ENCODE measurements at places on chromosomes 5 and 9. TPM values are rescaled to one million over a fixed set of nuclear protein-coding genes. Genes with fewer than 3 reads are reported as not detected.

SPINK6 gene
- 0.52 TPM for total RNA-seq

DNA sequence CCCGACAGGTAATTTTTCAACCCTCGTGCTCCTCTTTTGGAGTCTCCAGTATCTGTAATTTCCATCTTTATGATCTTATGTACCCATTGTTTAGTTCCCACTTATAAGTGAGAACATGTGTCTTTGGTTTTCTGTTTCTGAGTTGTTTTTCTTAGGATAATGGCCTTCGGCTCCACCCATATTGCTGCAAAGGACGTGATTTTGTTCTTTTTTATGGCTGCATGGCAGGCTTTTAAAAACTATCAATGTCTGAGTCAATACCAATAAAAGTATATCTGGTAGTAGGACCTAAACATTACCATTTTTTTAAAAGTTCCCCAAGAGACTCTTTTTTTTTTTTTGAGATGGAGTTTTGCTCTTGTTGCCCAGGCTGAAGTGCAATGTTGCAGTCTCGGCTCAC, 3.9 kb upstream of the SLC26A2 start:
- no peak for DNase-seq

DNA sequence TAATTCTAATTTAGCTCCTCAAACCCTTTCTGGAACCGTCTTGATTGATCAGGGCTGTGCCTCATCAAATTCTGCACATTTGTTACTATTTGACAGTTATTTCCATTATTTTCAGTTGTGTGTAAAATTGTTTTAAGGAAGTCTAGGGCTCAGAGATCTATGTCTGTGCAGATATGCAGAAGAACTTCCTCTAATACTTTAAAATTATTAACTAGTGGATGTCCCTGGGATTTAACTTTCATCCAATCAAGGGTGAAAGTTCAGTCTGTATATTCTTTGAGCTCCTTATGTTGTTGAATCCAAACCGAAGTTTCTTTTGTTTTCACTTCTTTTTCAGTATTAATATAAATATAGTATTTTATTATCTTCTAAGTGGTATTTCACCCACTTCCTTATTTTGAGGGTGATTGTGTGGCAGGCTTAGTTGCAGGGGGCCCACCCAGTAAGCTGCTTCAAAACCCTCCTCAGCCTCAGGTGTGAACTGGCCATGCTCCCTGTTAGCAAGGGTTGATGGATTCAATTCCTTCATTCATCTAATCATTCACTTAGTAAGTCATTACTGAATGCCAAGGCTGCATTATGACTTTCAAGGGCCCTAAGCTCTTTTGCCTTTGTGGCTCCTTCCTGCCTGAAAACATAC, 2.1 kb upstream of the CAMLG start:
- DNase-seq = no peak

ZNF618 gene
- 2.9 TPM for total RNA-seq

- DNase-seq = no peak
Measured at GRCh38 chr9:113756476-113757192, 119.5 kb upstream of the ZNF618 start.

DNA sequence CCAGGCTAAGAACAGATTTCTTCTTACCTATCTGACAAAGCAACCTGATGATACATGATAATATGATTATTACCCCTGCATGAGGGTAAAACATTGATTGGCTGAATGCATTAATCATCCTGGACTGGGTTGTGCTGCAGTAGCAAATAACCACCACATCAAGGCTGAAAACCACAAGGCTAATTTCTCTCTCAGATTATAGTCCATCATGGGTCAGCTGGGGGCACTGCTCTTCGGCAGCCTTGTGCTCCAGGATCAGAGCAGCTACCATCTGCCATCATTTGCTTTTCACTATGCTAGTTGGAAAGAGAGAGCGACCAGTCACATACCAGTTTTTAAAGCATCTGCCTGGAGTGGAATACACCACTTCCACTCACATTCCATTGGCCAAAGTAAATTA, 383.5 kb downstream of the RASEF start:
- no peak for DNase-seq

MARVELD2 gene
- total RNA-seq = 9.3 TPM

GRCh38 chr5:160245506-160246086, 16.3 kb downstream of the FABP6 start:
- no peak for DNase-seq

GRCh38 chr9:35771075-35771433, 17.0 kb upstream of the MSMP start:
- DNase-seq = no peak

GRCh38 chr5:32051796-32052195, 122.3 kb downstream of the GOLPH3 start:
- no peak for DNase-seq

RNF208 gene
- total RNA-seq = 0.40 TPM

DNA sequence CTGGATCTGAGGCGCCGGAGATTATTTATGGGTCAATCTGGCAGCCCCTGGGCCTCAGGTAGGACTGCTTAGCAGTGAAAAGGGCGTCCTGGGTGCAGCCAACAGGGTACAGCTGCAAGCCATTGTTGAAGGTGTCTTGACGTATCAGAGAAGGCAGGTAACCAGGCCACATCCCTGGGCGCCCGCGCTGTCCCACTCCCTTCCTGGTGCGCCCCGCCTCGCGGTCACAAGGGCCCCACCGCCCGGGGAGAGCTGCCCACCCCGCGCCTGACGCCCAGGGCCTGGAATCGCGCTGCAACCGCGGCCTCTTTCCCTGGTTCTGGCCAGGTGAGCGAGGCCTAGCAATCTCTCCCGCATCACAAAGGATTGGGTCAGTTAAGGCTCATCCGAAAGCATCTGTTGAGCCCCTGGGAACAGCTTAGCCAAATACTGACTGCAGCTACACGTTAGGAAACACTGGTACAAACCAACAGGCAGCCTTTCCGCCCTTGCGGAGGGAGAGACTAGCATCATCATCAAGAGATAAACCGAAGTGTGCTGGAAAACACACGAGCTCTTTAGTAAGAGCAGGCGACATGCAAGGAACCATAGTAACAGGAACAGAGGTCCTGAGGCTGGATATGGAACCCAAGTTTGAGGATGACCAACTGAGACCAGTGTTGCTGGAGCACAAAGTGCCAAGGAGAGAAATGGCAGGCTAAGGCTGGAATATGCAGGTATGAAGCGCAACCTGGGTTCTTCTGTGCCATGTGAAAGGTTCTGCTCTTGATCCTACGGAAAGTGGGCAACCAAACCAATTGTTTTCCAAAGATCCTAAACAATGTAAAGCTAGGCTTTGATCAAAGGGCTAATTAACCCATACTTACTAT, 3.6 kb downstream of the RPS23 start:
- no peak for DNase-seq

- DNase-seq = no peak
Measured at GRCh38 chr9:120312031-120312430, 267.9 kb downstream of the CDK5RAP2 start.

GRCh38 chr5:31194892-31195555, 1.5 kb downstream of the CDH6 start:
- DNase-seq = no peak

DNA sequence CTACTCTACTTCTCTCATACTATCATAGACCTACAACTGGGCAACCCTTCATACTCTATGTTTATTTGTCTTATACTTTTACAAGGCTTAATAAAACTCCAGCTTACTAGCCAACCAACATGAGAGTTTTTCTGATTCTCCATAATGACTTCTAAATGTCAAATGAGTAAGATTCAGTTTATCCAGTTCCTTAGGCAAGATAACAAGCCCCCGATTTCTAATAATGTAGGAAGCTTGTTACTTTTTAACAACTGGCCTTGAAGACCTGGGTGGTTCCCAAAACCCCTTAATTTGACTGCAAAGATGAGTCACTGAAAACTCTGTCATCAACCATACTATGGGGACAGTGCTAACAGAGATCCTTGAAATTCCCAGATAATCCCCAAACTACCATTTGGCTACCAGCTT, 294.6 kb upstream of the ACTBL2 start:
- DNase-seq = no peak

GRCh38 chr5:74162524-74162923, 478.0 kb downstream of the ENC1 start:
- no peak for DNase-seq

DNA sequence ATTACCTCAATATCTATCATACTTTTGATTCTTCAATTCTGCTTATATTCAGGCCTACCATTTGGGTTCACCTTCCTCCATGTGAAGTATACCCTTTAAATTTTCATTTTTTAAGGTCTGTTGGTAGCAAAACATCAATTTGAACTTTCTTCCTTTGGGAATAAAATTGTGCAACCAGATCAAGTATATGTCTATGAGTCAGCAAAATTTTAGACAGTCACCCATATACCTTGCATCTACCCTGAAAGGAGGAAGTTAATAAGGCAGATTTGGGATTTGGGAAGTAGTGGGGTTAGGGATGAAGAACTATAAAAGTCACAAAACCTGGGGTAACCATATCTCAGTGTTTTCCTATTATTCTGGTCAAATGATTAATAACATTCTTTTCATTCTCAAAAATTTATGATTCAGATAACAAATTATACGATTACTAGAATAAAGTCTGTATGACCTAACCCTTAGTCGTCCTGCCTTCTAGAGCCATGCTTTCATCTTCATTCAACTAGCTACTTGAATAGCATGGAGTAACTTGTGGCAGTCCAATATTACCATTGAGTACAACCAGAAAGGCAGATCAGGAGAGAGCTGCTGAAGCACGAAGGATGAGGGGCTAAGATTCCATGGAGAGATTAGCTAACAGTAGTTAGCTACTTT, 2.8 kb upstream of the IL33 start:
- no peak for DNase-seq

PCDHGA6 gene
- 1.2 TPM for total RNA-seq

DNA sequence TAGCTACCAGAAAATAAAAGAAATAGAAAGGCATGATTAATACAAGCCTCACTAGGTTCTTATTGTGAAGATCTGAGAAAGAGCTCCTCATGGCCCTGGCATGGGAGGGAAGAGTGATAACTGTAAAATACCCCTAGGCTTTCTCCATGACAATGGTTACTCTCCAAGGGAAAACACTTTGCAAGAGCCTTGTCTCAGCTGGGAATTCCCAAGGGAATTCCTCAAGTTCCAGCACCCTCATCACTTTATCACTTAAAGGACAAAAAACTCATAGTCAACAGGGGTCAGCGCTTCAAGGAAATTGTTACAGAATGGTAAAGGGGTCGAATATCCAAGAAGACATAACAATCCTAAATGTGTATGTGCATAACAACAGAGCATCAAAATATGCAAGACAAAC, 21.2 kb downstream of the SYK start:
- no peak for DNase-seq

DNA sequence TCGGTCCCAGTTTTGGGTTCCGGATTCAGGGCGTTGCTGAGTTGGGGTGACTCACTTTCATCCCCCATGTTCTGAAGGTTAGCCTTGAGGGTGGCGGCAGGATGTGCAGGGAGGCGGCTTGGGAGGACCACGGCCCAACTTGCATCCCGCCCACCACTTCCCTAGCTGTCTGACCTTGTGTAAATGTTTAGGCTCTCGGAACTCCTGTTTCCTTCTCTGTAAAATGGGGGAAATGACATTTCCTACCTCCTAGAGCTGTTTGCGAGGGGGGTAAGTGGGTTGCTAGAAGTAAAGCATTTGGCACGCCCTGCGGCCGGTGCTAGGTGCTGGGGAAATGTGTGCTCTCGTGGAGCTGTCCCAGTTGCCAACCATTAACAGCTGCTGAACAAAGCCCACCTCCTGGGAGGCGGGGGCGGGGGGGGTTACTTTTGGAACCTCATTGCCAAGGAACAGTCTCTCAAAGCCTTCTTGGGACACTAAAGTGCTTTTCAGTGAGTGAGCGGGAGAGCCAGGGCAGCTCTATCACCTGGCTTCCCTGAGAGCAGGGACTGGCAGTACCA, 27.5 kb downstream of the PTGES2 start:
- DNase-seq = no peak

- no peak for DNase-seq
Measured at GRCh38 chr9:127557998-127558546, 54.0 kb upstream of the STXBP1 start.

STK32A gene
- 0.32 TPM for total RNA-seq

NOL8 gene
- 38.5 TPM for total RNA-seq

- DNase-seq = no peak
Measured at GRCh38 chr9:124707666-124708065, 63.4 kb downstream of the NR6A1 start.

- no peak for DNase-seq
Measured at GRCh38 chr5:134878403-134878802, 4.2 kb downstream of the TXNDC15 start.

GRCh38 chr5:56402266-56403220, 169.4 kb upstream of the ANKRD55 start:
- DNase-seq = no peak

CKS2 gene
- 381 TPM for total RNA-seq

DNA sequence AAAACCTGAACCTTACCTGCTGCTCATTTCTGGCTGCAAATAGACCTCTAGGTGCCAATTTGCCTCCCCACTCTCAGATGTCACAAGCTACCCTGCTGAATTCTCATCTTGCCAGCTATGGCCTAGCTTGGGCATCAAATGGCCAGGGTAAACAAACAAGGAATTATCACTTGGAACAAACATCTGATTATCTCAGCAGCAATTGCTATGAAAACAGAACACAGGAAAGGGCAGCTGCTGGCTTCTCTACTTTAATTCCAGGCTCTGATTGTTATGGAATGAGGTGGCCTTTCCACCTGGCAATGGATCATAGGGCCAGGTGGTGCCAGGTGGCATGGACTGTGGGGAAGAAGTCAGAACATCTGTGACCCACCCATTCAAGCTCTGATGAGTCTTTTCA, 505.1 kb downstream of the TLR4 start:
- no peak for DNase-seq

DNA sequence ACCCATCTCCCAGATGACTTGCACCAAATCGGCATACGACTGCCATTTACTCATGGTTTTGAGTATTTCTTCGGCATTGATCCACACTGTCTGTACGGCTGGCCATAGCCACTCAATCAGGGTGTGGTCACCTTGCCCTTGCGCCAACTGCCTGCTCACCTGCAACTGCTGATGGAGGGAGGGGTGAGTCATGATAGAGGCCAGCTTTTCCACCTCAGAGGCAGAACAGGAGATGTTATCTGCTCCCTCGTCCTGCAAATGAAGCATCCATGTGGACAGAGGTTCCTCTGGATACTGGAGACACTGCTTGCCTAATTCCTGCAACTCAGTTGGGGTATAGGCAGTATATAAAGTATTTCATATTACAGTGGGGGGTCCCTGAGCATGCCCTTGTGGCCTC, 85.6 kb upstream of the ATP10B start:
- DNase-seq = no peak

PCDHGA2 gene
- total RNA-seq = 0.12 TPM

DNA sequence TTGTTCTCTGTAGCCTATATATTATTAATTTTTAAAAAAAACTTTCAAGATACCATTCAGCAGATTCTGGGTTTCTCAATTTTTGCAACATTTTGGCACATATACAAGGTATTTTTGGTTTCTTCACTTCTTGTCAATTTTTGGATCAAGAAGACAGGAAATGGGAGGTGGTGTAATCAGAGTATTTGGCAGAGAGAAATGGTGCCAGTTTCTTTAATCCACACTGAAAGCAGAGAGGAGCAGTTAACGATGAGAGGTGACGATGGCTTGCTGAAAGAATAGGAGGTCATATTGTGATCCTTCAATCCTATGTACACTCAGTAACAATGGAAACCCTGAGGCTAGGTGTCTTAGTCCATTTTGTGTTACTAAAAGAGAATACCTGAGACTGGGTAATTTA, 16.4 kb downstream of the NNT start:
- no peak for DNase-seq

Measured in NCI-H460 (cell line).